ENCODE measurements at places on chromosomes 12 and 14. TPM values are rescaled to one million over a fixed set of nuclear protein-coding genes. Genes with fewer than 3 reads are reported as not detected.

- DNase-seq, result peak; percentile 46
Observed at GRCh38 chr14:62179367-62180018, 417.3 kb downstream of the SNAPC1 start.

- no peak for DNase-seq
Observed at GRCh38 chr12:59874781-59875180, 279.0 kb downstream of the SLC16A7 start.

GRCh38 chr14:68476212-68477109 lies 316.4 kb downstream of the ZFP36L1 start:
- DNase-seq, result no peak

- no peak for DNase-seq
Observed at GRCh38 chr12:122004633-122005071, 17.0 kb upstream of the BCL7A start.

- DNase-seq, result no peak
Observed at GRCh38 chr12:94267921-94268471, 119.6 kb downstream of the PLXNC1 start.

GRCh38 chr12:17593715-17594406 lies 496.1 kb downstream of the RERGL start:
- DNase-seq, result no peak

DNA sequence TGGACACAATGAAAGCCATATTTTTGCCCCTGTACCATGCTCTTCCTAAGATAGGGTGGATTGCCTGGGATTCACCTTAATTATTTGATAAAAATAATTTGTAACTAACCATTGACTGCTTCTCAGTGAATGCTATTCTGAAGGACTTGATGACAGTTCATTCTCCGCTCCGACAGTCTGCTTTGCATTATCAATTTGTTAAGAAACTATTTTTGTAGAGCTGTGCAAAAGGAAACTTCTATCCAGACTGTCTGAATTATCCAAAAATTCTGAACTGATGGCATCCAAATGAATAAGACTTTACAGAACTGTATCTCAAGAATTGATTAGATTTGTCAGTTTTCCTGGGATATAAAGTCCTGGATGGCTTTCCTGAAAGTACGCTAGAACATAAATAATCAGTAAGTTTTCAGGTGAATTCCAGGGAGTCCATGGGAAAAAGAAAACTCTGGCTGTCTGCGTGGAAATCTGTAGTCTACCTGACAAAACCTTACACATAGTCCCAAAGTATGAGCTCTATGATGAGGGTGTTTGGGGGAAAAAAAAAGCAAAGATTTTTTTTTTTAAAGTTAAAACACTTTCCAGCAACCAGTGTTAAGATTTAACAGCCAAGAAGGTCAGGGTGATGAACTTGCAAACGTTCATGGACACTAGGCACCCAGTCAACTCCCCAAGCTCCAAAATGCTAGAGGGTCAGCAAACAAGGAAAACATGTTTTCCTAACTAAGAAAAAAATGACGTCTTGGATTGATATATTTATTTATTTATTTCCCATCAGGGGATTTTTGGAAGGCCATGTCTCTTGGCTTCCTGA lies 291.1 kb upstream of the TBX3 start:
- DNase-seq, result no peak

- no peak for DNase-seq
Observed at GRCh38 chr14:90894241-90894640, 78.0 kb upstream of the TTC7B start.

GRCh38 chr12:67692966-67693365 lies 44.4 kb downstream of the DYRK2 start:
- no peak for DNase-seq

DNA sequence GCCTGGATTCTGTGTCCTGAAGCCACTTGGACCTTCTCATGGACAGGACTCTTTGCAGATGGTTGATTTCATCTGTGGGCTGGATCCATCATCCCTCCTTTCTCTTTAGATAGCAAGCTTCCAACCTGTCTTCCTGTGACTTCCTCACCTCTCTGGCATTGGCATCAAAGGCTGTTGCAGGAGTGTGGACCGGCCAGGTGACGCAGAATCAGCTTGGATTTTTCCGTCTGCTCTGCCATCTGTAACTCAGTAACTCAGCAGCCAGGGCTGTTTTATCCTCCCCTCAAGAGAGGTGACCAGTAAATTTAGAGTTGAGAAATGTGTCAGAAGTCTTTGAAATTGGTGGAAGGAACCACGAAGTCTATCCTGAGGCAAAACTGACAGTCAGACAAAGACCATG lies 701.7 kb upstream of the TMEM132C start:
- no peak for DNase-seq

GRCh38 chr14:65238456-65238855 lies 136.1 kb upstream of the MAX start:
- no peak for DNase-seq

- no peak for DNase-seq
Observed at GRCh38 chr12:67705394-67706370, 57.1 kb downstream of the DYRK2 start.

DNA sequence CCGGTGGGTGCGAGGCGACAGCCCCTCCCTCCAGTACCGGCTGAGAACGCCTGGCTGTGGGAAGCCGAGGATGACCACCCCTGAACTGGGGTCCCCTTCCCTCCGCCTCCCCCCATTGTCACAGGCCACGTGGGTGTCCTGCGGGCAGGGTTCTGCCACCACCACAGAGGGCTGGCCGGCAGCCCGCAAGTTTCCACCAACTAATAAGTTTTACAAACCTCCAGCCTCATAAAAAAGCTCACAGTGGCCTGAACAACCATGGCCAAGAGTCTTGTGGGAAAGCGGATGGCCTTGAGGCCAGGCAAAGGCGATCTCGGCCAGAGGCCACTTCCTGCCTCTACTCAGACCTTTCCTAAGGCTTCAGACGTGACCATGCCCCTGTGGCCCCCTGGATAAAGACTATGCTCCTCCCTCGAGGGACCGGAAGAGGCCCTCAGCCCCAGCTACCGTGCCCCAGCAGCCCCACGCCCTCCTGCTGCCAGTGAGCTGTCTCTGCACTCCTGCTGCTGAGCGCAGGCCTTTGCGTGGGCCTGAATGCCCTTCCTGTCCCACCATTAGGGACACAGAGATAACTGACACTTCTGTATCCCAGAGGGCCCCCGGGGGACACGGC lies 46.1 kb upstream of the DLK1 start:
- no peak for DNase-seq

DNA sequence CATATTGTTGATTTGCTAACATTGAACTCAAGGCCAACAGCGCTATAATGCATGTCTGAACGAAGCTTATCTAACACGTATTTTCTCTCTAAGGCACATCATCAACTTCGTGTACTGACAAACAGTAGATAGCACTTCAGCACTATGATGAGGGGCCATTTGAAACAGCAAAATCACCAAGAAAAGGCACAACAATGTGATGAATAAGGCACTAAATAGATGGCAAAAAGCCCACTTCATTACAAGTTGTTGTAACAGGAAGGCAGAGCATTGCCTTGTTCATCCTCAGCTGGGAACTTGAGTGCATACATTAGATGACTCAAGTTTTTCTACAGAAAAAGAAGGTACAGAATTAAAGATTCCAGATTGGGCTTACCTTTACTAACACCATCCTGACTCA lies 75.2 kb downstream of the LIN7A start:
- DNase-seq, result no peak

DNA sequence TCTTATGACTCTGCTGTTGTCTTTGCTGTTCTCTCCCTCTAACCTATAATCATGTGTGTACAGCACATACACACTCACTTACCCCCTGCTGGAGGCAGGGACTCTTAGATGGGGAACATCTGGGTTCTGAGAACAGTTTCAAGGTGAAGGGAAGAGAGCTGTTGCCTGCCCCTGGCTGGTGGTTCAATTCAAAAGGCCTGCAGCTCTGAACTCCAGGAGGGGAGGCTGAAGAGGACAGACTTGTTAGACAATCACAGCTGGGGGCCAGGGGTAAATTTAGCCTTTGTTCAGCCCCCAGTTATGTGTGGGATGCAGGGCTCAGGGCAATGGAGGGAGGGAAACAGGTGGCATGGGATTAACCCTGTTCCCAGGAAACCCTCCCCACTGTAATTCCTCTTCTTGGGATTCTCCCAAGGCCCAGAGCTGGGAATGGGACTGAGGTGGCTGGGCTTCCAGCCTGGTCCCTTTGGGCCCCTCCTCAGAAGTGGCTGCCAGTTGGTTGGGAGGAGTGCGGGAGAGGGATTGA lies 1.9 kb downstream of the MYL6B start:
- DNase-seq, result no peak

- no peak for DNase-seq
Observed at GRCh38 chr14:100822532-100823296, 3.2 kb upstream of the MEG3 start.

GRCh38 chr12:27779416-27779919 lies 565 bp upstream of the KLHL42 start:
- peak; percentile 22 for DNase-seq

The FAM186B gene
- total RNA-seq, result 0.21 TPM

The PSMA3 gene
- 275 TPM for total RNA-seq

The KRT74 gene
- total RNA-seq, result not detected

The EGLN3 gene
- 13.7 TPM for total RNA-seq

The GLIPR1L1 gene
- not detected for total RNA-seq

The MYO1A gene
- total RNA-seq, result 1.4 TPM

The P2RX7 gene
- total RNA-seq, result 8.9 TPM

The MDP1 gene
- 16.9 TPM for total RNA-seq

The LHX5 gene
- total RNA-seq, result not detected

The PRR4 gene
- total RNA-seq, result 2.9 TPM

The TOMM20L gene
- not detected for total RNA-seq
